COLO829 (cell line): ENCODE measurements at places on chromosomes 7 and 10.

DNA sequence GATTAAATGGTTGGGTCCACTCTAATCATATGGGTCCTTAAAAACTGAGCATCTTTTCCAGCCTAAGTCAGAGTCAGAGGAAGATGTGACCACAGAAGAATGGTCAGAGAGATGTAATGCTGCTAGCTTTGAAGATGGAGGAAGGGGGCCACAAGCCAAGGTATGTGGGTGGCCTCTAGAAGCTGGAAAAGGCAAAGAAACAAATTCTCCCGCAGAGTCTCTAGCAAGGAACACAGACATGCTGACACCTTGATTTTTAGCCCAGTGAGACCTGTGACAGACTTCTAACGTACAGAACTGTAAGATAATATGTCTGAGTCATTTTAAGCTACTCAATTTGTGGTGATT, 1.5 kb upstream of the EXOC6 start:
- no peak for DNase-seq

DNA sequence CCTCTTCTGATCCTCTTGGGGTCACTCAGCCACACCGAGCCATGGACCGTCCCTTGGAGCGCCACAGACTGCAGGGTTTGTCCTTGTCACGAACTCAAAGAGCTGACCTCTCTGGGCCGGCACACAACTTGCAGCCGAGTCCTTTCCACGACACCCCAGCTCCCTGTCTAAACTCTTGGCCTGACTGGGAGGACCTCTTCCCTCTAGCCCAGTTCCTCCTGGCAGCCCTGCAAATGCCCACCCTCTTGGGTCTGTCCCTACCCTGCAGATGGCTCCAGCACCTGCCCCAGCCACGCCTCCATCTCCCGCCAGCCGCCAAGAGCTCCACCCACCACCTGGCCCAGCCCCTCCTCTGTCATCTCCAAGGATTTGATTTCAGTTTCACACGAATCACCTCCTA, 339.2 kb downstream of the DNAJB6 start:
- no peak for DNase-seq

- no peak for DNase-seq
Measured at GRCh38 chr7:44438816-44439215, 51.6 kb downstream of the NUDCD3 start.

DNA sequence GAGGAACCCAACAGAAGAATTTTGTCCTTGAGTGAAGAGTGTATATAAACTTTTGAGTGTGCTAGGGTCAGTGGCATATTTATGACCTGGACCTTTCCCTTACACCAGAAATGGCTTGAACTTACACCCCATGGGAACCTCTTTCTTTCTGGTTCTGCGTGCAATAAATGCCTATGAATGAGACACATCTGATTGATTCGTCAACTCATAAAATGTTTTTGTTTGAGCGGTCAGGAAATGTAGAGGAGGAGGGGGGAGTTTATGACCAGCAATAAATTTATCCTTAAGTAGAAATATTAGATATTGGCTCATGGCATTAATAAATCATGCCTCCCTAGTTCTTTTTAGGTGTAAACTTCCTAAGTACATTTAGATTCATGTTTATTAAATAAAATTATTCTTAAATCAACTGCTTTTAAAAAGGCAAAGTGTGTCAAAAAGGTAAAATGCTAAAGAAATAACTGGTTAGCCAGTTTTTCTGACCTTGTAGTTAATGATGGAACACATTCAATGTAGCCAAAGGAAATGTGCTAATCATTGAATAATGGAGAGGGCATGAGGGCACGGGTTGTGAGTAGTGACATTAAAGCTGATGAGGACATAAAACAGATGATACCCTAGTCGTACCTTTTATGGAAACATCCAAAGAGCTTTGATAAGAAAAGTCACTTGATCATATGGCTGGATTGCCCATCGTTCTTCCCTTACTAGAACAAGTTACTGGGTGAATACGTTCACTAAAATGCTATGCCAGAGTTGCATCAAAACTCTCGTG, 13.6 kb upstream of the NUP42 start:
- no peak for DNase-seq

DNA sequence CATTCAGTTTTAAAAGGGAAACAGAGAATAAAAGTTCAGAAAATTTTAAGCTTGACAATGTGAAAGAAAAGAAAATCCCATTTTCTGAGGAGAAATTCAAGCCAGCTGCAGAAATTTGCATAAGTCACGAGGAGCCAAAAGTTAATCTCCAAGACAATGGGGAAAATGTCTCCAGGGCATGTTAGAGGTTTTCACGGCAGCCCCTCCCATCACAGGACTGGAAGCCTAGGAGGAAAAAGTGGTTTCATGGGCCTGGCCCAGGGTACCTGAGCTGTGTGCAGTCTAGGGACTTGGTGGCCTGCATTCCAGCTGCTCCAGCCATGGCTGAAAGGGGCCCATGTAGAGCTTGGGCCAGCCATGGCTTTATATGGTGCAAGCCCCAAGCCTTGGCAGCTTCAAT, 59.6 kb upstream of the NXPH1 start:
- DNase-seq = no peak

- no peak for DNase-seq
Measured at GRCh38 chr10:50392966-50393718, 141.8 kb upstream of the ASAH2 start.

- no peak for DNase-seq
Measured at GRCh38 chr7:108415084-108415483, 41.2 kb downstream of the NRCAM start.

DNA sequence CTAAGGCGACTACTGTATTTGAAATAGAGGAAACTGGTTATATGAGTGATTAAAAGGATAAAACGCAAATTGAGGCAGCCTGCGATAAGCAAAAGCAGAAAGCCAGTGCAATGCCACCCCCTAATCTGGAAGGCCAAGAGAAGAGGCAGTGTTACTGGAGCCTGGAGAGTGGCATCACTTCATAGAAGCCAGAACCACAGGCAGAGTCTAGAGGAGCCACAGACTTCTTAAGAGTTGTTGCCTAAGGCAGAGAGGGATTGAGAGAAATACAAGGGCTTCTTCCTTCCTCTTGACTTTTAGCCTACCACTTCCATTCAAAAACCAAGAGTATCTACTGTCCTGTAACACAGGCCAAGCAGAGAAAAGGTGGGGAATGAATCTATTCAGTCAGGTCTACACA, 94.9 kb upstream of the SKAP2 start:
- DNase-seq = no peak

- peak; percentile 47 for DNase-seq
Measured at GRCh38 chr10:23065181-23065948, 30.0 kb upstream of the MSRB2 start.

GRCh38 chr7:30459591-30460245, 18.9 kb downstream of the NOD1 start:
- peak; percentile 49 for DNase-seq

DNA sequence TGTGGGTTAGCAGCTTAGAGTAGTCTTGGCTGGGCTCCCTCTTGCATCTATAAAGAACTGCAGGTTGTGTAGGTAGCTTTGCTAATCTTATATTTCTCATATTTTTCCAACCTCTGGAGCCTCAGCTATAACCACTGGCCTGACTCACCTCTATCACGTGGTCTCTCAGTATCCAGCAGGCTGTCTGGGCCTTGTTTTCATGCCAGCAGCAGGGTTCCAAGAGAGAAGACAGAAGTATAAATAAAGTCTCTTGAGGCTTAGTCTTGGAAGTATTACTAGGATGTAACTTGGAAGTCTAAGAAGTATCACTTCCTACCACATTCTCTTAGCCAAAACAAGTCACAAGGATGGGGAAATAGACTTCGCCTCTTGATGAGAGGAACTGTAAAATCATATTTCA, 73.3 kb downstream of the WIPF3 start:
- no peak for DNase-seq

- DNase-seq = no peak
Measured at GRCh38 chr10:29202386-29202940, 86.4 kb upstream of the LYZL1 start.

DNA sequence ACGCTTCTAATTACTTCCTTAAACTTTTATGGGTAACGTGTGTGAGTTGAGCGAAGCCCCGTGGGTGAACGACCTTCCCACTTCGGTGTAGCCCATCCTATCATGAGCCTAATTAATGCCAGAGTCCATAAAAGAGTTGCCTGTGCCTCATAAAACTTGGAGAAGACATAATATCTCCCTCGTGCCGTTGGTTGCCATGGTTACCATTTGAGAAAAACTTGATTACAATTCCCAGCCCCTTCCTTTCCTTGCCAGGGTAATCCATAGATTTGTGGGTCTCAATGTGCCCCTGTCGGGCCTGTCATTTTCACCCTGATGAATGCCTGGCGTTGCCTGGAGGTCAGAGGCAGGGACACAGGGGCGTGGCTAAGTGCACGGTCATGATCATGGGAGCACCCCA, 127.1 kb downstream of the GLRX3 start:
- DNase-seq = no peak

DNA sequence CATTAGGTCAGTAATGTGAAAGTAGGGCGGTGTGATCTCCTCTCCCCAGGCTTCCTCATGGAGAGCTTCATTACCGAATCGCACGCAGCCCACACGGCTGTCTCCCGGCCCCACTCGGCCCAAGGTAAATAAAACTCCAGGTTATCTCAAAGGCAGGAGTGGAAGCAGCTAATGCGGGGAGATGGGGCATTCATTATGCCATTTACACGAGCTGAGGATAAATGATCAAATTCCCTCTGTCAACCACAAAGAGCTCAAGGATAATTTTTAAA, 93.5 kb downstream of the ADARB2 start:
- DNase-seq = no peak

DNA sequence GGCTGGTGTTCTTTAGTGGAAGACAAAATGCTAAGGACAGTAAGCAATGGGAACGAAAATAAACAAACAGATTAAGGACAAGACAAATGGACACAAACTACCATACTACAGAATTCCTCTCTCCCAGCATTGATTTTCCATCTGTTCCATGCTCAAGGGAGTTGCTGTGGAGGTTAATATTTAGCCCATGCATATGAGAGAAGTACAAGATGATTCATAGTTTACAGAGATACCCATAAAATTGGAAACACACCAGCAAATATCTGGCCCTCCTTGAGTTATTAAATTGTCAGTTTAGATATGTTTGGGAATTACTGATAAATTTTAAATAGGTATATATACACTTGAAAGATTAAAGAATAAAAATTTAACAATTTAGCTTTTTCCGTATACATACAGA, 69.8 kb downstream of the GLI3 start:
- no peak for DNase-seq

DNA sequence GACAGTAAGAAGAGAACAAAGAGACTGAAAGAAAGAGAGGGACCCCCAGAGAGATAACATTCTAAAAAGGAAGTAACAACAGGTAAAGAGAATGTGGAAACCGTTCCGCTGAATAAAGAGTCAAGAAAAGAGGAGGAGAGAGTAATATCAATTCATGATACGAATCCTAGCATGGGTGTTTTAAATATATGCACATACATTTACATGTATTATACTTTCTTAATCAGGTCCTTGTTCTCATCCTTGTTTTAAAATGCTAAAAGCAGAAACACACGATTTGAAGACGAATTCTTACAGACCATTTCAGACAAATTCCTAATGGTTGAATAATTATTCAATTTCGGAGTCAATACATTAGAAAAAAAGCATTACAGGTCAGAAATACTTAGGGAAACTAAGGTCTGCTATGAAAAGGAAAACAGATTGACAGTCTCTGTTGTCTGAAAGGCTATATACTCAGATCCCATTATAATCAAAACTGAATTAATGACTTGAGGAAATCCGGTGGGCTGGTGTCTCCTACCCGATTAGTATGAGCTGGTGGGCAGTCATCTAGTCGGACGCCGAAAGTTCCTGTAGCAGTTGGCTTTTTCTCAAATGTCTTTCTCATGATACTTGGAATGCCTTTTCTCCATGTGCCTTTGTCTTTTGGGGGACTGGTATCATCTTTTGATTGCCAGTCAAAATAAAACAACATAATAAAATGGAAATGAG, 127.3 kb downstream of the ARHGAP21 start:
- DNase-seq = no peak

DNA sequence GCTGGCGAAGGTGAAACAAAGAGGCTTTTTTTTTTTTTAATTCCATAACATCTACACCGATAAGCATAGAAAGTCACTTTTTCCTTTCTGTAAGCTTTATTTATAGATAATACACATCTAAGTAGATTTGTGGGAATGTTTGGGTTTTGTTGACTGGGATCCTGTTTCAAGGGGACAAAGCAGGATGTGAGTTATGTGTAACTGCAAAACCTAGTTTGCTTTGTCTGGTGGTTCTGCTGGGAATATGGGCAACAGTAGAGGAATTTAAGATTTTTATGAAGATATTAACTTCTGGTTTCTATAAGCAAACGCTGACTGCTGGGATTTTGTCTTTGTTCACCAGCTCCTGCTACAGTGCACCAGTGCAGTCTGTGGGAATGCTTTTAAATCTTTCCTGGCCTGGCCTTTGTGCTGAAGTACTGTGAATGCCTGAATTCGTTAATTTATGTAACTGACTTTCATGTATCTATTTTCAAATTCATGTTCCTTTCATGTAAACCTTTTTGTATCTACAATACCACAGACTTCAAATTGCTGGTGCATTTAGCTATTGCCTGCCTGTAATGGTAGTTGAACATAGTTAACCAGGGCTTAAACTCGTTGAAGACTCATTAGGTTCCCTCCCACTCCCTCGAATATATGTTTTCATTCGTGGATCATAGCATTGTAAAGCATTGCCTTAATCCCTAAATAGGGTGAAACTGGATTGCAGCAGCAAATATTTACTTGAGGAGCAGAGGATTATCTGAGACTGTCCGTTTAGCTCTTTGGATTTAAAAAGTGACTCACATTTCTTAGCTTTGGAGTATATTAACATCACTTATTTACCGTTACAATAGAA, 1.5 kb downstream of the KLHL7 start:
- no peak for DNase-seq

DNA sequence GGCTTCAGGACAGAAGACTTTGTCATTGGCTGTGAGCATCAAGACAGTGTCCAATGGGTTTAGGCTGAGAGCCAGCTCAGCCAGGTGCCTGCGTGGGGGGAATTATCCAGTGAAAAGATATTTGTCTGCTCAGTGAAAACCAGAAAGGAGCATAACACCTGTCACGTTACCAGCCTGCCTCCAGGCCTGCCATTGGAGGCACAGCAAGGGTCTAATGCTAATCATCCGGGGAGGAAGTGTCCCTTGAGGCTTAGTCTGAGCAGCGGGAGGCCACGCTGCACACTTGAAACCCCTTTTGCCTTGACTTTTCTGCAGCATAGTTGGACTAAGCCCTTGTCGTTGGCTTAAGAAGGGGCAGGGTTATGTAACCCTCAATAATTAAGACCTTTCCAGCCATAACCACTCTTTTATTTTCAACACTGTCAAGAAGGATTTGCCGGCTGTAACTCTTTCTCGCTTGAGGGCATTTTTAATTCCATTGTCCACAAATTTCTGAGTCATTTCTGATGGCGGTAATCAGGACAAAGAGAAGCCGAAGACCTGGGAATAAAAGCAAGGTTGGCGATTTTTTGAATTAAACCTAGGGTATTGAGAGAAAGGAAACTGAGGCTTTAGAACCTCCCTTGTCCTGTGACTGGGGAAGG, 639.6 kb upstream of the FOXK1 start:
- no peak for DNase-seq

DNA sequence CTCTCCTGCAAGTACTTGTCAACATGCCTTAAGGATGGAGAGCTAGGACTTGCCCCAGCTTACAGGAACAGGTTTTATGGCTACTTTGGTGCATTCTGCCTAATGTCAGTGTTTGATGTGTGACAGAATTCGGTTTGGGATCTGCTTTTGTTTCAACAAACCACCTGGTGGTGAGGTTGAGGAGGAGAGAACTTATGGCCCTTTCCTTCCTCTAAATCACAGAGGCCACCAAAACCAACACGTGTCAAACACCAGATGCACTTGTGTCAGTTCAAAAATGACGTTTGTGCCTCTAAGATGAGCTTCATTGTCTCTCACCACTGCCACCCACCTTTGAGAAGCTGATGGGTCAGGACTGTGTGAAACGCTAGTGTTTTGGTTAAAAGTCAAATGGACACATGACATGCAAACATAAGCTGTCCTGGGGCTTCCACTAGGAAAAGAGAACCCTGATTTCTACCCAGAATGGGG, 83.9 kb downstream of the OSBPL3 start:
- no peak for DNase-seq
